Endothelial cell (in vitro differentiated cells): ENCODE measurements at places on chromosomes 1 and 21.

DNA sequence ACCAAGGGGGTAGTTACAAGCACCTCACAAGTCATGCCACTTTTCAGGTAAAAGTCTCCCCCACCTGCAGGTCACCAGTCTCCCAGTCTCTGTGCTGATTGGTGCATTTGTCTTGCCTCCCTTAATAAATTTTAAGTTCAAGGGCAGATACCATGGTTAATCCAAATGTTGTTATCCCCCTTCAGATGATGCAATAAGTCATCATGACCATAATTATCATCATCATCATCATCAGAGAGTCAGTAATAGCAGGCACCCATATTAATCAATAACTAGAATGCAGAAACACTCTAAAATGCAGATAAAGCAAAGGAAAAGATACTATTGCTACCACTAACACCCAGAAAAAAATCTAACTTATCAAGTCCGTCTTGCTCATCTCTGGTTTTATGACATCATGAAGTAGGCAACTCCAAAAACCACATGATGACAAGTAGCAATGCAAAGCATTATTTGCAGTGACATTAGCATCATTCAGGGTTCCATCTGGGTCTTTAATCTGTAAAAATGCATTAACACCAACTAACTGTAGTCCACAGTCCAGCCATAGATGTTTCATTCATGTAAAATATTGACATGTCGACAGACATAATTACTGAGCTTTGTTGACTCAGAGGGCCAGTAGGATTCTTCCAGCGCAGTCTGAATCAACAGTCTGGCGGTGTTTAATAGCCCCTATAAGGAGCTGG, 492.0 kb upstream of the RUNX1 start:
- DNase-seq, result no peak

GRCh38 chr1:31120783-31121180, 55.3 kb upstream of the PUM1 start:
- DNase-seq, result no peak

GRCh38 chr1:245827301-245827700, 672.5 kb downstream of the KIF26B start:
- no peak for DNase-seq

GRCh38 chr21:34176448-34176847, 103.1 kb downstream of the MRPS6 start:
- no peak for DNase-seq

- DNase-seq, result no peak
Observed at GRCh38 chr1:183572721-183573120, 17.5 kb downstream of the NCF2 start.

DNA sequence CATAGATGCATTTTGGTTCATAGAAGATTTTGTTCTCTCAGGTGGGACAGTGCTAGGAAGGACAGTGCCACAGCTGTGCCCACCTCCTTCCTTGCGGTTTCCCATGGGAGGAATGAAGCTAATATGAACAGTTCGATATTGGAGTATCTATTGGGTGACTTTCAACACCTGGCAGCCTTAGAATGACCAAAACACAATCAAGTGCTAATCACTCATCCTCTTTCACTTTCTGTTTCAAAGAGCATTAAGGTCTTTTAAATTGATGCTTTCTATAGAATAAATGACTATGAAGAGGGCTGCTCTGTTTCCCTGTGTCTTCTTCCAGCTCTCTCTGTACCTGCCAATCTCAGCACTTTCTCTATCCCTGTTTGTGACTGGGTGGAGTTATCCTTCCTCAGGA, 784.0 kb downstream of the MRPL39 start:
- DNase-seq, result no peak

GRCh38 chr1:84715342-84716019, 25.2 kb upstream of the SSX2IP start:
- DNase-seq, result no peak

DNA sequence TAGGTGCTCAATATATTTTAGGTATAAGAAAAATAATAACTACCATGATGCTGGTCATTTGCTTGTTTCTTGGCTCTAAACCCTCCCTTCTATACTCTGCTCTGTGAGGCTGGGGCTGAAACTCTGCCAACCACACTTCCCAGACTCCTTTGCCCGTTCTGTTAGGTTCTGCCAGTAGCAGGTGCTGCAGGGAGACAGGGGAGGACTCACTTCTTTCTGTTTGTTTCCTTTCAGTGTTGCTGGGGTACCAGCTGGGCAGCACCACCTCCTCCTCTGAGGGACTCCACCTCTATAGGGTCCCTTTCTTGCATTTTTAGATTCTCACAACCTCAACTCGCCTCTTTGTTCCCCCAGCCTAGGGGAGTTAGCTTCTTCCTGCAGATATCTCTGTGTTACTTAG, 17.0 kb upstream of the SH2D2A start:
- DNase-seq, result no peak

DNA sequence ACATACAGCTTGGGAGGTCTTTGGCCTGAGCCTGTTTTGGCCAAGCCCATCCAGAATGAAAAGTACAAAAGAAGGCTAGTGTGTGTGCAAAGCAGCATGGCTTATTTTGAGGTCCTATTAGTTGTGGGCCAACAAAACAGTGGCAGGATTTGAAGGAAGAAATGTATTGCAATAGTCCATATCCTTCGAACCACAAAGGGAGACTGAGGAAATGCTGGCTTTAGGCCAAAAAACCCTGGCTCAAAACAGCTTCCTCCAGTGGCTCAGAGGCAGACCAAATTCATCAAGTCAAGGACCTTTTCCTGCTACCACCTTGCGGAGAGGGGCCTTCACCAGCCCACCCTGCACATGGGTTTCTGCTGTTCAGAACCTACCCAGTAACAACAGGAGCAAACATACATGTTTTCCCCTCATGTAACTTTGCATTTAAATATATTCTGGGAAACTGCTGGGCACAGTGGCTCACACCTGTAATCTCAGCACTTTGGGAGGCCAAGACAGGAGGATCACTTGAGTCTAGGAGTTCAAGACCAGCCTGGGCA, 43.3 kb downstream of the VPS26C start:
- no peak for DNase-seq

GRCh38 chr1:217472915-217473314, 158.0 kb downstream of the GPATCH2 start:
- DNase-seq, result no peak

DNA sequence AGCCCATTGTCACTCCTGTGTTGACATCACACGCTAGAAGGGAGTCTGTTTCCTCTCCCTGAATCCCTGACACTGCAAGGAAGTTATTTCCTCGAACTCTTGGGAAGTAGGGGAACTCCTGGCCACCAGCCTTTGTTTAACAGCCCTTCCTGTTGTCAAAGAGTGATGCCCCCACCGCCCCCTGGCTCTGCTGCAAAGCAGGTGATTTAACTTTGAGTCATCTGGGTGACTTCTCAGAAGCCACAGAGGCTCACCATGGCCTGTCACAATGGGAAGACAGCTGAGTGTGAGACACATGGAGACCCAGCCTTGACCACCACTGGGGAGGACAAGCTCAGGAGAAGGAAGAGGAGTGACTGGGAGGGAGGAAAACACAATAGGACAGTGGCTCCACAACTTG, 182.8 kb downstream of the PSMG1 start:
- DNase-seq, result peak; percentile 16

DNA sequence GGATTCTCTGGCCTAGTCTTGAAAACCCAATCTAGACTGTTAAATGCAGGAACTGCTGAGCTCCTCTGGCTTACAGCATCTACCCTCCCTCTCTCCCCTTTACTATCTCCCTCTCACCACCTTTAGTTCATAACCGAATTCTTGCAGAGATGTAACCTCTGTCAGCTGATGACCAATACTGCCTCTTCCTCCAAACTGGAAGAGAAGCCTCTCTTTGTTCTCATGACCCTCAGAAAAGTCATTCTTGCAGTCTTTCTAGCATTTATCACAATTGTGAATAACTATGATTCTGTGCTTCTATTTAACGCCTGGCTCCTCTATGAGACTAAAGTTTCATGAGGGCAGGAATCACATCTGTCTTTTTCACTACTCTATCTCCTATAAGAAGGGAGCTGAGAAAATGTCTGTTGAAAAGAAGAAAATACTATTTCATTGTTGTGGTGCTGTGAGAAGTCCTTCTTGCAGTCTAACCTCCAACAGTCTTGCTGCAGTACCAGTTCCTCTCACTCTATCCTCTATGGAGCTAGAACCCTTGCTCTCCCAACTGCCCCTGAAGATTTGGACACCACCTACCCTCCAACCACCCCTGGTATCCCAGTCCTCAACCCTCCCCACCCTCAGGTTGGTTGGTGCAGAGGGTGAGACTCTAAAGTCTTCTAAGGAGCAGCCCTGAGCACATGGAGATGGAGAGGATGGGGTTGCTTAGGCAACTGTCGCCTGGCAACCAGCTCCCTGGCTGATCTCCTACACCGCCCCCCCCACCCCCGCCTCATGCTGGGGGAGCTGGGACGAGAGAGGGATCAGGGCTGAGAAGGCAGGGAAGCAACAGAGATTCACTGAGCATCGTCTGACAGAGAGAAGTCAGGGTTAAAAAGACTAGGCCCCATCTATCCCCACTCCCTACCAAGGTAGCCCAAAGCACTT, 13.9 kb downstream of the MEF2D start:
- no peak for DNase-seq

DNA sequence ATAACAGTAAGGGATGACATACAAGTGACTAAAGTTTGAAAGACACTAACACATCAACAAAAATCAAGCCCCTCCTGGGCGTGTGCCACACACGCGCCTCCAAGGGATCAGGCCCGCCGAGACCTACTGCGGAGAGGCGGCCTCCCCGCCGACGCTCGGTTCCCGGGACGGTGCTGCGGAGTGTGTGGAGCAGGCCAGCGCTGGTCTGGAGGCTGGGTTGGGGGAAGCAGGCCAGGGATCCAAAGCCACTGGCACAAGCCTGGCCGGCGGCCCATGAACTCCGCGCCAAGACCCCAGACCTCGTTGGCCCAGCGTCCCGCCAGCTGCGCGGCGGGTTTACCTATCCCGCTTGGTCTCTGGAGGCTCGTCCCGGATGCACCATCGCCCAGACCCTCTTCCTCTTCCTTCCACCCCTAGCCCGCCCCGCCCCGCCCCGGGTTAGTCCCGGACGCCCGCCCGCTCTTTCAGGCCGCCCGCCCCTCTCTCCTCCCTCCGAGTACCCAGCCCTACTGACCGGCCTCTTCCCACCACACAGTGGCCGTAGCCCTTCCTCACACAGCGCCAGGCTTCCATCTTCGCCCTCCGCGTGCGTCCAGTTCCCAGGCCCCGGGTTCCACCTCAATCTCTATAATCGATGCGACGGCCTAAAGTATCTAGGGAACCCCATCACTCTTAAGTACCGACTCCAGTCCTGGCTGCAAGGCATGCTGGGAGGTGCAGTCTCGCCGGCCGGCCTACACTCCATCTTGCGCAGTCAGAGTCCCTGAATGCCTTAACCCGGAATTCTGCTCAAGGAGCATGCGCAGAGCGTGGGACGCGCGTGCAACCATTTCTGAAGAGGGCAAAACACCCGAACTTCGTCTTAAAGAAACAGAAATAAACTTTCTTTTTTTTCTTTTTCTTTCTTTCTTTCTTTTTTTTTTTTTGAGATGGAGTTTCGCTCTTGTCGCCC, at the start of gene ANGEL2:
ANGEL2 (minus strand) TSS at position 769 of the 952 bp plus-strand sequence; CDS start at position 573, 196 bp downstream.
- peak; percentile 91 for DNase-seq

DNA sequence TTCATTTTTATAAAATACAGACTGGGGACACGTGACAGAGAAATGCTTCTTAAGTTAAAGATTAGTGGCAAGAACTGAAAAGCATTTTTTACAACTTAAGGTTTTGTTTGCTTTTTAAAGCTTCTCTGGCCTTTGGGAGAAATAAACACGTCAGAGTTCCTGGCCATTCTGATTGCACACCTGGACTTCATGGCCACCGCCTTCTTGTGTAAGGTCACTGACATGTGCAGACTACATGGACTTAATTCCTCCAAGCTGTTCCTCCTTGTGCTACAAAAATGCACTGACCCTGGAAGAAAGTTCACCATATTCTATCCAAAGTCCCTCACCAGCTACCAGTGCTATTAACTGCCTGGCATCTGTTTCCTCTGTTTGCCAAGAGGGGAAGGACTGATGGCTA, 56.1 kb downstream of the GADD45A start:
- no peak for DNase-seq

DNA sequence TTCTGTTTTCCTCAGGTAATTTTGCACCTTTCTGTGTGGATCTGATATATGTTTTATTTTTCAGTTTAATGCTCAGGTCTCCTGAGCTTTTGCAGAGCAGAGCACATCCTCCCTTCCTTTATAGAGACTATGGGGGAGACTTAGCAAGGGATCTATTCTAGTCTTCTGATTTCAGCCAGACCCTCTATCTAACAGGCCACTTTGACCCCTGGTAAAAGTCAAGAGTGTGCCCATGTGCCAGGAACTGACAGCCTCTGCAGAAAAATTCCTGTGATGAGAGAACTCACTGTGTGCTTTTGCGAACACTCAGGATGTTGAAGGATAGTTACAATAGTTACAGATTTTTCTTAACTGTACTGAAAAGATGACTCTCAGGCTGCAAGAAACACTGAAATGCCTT, 123.3 kb downstream of the NOS1AP start:
- DNase-seq, result no peak

DNA sequence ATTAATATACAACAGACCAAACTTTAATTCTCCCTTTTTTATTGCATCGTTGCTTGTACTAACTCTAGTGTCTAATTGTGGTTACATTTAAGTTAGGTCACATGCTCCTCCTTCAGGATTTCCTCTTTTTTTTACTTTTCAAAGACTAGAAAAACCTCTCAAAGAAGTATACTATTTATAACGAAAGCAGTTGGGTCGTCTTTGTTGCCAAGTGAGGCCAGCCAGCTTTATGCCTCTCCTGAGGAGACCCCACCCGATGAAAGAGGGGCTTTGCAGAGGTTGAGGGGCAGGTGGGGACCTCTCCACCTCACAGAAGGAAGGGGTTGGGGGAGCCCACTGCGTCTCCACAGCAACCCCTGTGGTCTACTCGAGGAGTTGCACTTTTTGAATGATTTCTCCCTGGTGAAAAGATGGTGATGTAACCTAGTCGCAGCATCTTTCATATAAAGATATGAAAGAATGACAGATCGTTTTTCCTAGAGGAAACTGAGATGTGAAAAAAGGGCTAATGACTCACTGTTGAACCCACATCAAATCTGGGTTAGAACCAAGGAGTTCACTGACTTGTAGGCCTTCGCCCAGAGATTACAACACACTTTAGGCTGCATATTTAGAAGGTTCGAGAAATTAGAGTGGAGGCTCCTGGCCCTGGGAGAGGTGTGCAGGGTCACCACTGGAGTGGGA, 6.4 kb downstream of the TGFB2 start:
- no peak for DNase-seq

- DNase-seq, result peak; percentile 33
Observed at GRCh38 chr1:15038232-15039016, 115.1 kb upstream of the TMEM51 start.

DNA sequence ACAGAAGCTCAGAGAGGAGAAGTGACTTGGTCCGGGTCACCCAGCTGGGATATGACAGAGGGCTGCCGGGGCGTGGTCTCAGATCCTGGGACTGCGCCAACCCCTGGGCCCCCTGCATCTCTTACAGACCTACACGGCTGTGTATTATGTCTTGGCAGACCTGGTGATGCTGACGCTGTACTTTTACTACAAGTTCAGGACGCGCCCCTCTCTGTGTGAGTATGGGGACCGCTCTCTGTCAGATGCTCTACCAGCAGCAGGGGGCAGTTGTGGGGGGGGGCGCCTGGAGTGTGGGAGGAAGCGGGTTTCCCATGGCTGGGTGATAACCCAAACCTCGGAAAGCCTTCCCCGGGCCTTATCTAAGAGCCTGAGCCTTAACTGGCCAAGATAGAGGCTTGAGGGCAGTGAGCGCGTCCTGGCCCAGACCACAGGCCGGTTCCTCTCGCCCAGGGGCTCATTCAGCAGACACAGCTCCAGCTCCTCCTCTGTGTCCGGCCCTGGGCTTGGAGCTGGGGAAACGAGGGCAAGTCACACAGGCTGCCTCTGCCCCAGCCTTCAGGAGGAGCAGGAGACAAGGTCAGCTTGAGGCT, 13.3 kb downstream of the SLC66A1 start:
- DNase-seq, result no peak

GRCh38 chr1:208273386-208274017, 29.3 kb upstream of the PLXNA2 start:
- no peak for DNase-seq

GRCh38 chr1:11387829-11388228, 91.1 kb upstream of the DISP3 start:
- no peak for DNase-seq
